ENCODE measurements at places on chromosomes 3 and 15.

GRCh38 chr15:66944121-66944520, 121.3 kb upstream of the SMAD3 start:
- DNase-seq: no peak

GRCh38 chr3:71258526-71258925, 325.0 kb downstream of the FOXP1 start:
- DNase-seq: no peak

GRCh38 chr3:152961323-152961722, 126.4 kb downstream of the P2RY1 start:
- no peak for DNase-seq

- no peak for DNase-seq
Measured at GRCh38 chr3:78908236-78908635, 859.6 kb downstream of the ROBO1 start.

- DNase-seq: no peak
Measured at GRCh38 chr3:114214542-114215341, 22.6 kb downstream of the ZNF80 start.

DNA sequence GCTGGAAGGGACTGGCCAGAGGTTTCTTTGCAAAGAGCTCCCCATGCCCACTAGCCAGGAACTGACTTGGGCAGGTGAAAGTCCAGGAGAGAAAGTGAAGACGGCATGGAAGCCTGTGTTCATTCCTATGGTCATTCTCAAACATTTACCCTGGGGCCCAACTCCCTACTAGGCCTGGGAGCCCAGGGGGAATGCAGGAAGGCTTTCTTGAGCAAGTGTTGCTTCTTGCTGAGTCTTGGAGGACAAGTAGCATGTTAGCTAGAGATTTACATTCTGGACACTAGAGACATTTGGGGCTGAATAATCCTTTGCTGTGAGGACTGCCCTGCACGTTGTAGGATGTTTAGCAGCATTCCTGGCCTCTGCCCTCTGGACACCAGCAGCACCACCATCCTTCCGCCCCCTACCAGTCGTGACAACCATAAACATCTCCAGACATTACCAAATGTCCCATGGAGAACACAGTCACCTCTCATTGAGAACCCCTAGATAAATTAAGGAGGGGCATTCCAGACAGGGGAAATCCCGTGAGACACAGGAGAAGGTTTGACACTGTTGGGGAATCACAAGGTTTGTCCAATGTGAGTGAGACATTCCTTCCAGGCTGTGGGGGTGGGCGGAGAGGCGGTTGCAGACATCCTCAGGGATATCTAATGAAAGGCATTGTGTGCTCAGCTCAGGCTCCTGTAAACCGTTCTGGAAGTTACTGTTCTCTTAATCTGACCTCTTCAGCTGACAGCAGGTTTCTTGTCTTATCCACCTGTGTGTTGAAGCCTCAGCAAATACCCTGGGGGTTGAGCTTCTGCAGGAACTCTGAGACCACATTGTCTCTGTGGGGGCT, 236.2 kb downstream of the TLE3 start:
- DNase-seq: no peak

GRCh38 chr3:46896386-46896785, 18.9 kb downstream of the PTH1R start:
- DNase-seq: no peak

DNA sequence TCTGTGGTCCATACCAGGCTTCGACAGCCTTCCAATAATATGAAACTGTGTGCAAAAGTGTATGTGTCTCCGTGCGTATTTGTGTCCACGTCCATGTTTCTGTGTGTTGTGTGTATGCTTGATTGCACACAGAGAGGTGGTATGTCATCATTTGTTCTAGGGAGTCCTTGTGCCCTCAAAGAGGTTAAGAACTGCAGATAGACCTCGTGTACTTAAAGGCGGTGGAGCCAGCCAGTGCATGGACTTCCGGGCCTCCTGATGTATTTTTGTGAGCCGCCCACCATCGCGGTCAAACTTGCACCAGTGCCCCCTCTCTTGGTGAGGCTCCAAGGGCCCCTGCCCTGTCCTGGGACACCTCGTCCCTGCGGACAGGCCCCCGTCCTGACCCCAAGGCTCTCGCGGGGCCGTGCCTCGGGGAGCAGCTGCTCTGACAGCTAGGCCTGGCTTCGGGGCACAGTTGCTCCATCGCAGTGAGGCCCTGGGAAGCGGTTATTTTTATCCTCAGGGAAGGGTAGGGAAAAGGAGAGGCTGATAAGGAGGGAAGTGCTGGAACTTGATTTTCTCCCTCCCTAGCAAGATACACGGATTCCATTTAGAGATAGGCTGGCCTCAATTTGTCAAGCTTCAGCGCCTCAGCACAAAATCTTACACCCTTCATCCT, 1.2 kb upstream of the RYK start:
- no peak for DNase-seq

- DNase-seq: peak; percentile 31
Measured at GRCh38 chr15:70853973-70854665, at the start of gene LARP6. Gene LARP6, minus strand, starts transcription at chr15:70854157. Its CDS starts 69 bp downstream, at chr15:70854088.

DNA sequence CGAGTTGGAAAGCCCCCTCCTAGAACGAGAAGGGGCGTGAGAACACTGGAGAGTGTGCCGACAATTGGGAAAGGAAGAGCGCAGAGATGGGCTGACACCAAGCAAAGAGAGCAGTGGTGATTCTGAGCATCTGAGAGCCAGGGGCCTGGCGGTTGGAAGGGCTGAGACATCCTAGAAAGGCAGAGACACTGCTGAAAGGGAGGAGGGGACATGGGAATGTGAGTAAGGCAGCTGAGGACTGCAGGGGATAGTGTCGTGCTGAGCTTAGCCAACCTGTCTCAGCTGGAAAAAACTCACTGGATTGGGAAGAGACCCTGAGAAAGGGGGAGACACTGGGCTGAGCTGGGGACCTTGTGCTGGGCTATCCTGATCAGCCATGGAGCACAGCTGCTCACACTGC, 58.1 kb upstream of the SLC6A6 start:
- no peak for DNase-seq

GRCh38 chr15:38991126-38991525, 426.5 kb upstream of the RASGRP1 start:
- DNase-seq: no peak

DNA sequence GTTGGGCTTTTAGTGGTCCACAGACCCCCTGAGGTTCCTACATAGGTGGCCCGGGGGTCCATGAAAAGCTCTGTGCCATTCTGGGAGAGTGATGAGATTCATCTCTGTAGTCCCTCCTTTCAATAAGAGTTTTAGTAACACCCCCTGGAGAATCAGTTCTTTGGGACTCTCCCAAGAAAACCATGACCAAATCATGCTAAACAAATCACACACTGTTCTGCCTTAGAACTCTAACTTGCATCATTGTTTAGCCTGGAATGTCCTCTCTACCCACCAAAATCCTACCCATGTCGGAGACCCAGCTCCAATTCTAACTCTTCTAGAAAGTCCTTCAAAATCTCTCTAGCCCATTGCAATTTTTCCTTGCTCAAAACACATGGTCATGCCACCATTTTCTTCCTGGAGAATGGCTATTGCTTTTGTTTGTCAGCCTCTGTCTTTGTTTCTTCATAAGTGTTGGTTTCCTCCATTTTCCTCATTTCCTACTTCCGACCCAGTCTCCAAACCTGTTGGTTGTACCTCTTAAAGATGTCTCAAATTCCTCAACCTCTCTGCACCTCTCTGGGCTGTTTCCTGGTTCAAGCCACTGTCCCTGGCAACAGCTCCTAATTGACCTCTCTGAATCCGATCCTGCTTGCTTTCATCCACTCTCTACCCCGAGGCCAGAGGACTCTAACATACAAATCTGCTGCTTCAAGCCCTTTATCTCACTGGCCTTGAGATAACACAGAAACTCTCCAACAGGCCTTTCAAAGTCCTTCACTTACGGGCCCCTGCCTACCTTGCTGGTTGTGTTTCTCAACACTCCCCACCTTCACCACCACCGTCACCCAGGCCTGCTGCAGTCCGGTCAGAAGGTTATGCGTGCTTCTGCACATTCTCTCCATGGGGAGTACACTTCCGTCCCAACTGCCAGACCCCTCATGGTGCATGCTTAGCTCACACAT, 23.7 kb downstream of the CYP19A1 start:
- no peak for DNase-seq

DNA sequence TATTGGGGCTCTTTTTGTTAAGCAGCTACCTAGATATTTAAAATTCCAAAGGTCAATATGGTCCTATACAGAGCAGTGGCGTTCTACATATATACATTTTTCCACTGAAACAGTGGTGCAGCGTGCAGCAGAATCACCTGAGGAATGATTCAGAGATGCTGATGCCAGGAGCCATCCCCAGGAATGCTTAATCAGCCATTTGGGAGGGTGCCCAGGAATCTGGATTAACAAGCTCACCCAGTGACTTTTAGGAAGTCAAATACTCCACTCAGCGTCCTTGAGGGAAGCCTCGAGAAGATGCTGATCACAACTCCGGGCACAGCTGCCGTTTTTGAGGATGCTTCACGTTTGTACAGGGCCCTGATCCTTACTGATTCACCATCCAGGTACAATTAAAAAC, 82.6 kb upstream of the ARHGEF3 start:
- DNase-seq: no peak

DNA sequence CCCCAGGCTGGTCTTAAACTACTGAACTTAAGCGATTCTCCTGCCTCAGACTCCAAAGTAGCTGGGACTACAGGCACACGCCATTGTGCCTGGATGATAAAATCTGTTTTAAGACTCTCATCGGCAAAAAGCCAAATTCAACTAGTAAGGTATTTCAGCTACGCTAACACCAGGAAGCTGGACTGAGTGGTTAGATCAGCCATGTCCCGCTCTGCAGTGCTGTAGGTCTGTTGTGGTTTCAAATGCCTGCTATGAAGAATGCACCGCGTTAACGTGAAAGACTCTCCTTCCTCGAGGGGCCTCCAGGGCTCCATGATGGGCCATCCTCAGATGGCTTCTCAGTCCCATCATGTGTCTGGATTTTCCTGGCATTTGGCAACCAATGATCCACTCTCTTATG, 70.2 kb downstream of the PCOLCE2 start:
- DNase-seq: no peak

- no peak for DNase-seq
Measured at GRCh38 chr3:165464736-165465135, 268.6 kb upstream of the SLITRK3 start.

DNA sequence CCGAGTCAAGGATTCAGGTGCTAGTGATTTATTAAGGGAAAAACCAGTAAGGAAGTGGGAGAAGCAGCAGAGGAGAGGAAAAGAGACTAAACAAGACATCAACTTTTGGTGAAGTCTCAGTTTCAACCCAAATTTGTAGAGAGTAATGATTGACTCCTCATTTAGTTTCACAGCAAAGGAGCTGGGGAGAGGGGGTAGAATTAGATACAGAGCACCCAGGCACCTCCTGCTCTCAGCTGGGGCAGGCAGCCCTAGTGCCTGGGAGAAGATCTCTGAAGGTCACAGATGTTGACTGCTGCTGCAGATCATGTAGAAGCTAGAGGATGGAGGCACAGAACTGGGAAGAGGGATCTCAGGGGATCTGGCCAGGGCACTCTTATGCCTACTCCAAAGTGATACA, 29.1 kb downstream of the RPL39L start:
- DNase-seq: no peak

DNA sequence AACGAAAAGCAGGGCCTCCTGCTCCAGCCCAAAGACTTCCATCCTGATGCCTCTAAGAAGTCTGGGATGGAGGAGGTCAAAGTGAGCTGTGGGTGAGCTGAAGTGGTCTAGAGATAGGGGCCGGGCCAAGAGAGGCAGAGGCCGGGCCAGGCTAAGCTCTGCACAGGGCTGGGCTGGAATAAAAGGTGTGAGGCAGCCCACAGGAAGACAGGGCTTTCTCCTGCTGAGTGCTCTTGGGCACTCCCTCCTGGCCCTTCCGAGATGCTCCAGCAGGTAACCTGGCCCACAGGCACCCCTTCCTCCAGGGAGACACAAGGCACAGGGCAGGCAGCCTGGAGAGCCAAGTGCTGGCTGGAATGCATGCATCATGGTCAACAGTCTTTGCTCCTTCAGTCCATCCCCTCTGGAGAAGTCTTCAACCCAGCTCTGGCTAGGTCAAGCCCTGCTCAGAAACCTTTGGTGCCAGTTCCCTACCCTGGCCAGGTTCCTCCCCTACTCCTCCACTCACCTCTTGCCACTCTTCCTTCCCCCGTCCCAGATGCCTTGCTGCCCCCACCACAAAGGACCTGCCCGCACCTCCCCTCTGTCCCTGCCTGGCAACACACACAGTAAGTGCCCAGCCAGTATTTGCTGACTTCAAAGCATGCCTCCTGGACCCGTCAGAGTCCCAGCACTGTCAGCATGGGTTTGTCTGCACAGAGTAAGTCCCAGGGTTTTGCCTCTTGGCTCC, 93.6 kb downstream of the SEC22A start:
- no peak for DNase-seq

DNA sequence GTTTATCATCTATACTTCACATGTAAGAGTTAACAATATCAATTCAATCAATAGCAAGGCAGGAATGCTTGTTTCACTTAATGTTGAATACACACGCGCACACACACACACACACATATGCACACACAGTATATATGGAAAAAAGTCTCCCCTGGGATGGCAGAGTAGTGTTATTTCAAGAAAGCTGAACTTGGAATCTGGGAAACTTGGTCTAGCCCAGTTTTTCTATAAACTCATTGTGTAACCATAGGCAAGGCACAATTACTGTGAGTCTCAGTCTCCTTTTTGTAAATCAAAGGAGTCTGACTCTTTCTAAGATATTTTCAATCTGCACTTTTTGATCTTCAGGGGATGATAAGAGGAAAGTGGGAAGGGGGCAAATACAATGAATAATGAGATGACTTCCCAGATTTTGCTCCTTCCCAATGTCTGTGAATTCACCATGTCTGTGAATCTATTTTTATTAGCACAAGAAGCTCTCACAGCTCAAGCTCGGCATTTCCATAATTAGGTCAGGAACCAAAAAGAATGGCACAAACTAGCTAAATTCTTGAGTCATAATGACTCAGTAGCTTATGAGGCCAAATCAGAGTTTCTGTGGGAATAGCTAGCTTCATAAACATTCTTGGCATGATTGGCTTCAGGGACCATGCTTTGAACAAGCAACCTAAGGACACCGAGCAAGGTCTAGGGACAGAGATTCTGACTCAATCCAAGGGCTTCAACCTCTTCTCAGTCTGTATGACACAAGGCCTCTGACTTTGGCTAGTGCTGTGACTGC, 227.4 kb upstream of the DCBLD2 start:
- DNase-seq: no peak

- DNase-seq: no peak
Measured at GRCh38 chr3:33044676-33045075, 52.3 kb downstream of the GLB1 start.

Data from stimulated activated naive CD8-positive, alpha-beta T cell treated with anti-CD3 and anti-CD28 coated beads, Interleukin-15, Interleukin-2, amounts not matched to agents 100 U/mL and 50 U/mL, for 24 hours (primary cell).